Occipital lobe (tissue), 3 donors: ENCODE measurements at places on chromosomes 13 and 19. TPM values are rescaled to one million over a fixed set of nuclear protein-coding genes. Genes with fewer than 3 reads are reported as not detected.

The POU2F2 gene
- total RNA-seq = 3.0 TPM

The MED26 gene
- total RNA-seq = 3.3 TPM

DNA sequence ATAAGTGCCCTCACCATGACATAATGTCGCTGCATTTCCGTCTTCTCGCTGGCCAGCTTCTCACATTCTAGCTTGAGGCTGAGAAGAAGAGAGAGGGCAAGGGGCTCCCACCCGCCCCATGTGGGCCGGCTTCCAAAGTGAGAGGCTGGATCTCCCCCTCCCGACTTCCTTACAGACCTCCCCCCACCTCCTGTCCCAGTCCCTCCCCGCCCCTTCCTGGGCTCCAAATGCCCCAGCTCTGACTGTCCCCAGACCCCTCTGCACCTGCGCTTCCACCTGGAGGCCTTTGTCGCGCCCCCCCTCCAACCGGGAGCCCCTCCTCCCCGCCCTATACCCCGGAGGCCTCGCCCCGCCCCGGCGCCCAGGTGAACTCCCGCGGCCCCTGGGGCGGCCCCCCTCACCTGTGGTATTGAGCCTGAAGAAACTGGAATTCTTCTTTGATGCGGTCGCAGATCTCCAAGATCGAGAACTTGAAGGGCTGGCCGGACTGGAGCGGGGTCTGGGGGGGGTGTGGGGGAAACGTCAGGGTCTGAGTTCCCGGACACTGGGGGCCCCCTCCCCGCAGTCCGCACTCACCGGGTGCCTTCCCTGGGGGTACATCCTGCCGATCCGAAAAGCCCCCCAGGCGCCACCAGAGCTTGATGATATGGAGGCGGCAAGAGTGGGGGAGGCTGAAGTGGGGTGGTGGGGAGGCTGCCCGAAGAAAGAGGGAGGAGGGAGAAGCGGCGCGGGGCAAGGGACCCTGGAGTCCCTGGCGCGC, 595 bp downstream of the TLE2 start:
- DNase-seq = no peak

GRCh38 chr13:90806892-90807291, 540.6 kb upstream of the MIR17HG start:
- no peak for DNase-seq

DNA sequence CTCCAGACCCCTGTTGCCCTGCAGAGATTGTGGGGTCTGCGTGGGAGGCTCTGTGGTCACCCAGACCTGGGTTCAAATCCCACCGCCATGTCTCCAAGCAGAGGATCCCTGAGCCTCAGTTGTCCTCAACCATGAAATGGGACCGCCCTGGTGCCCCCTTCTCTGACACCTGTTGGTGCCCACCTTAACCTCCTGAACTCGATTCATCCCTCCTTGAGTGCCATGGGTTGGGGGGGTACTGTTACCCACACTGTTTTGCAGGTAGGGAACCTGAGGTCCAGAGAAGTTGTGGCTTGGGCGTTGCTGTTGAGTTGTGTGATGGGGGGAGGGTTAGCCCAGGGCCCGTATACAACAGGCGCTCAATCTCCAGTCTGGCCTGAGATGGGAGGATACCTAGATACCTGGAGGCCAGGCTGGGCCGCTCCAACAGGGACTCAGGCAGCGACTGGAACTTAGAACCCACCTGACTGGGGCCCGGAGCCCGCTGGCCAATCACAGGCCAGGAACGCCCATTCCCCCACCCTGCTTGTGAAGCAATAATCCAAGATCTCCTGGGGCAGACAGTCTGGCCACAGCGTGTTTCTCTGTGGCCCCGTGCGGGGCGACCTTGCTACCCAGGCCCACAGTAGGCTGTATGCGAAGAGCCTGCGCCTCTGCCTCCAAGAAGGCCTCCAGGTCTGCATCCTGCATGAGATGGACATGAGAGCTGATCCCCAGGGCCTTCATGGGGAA, 2.8 kb downstream of the ARID3A start:
- no peak for DNase-seq
